ENCODE measurements at places on chromosomes 13 and 19. TPM values are rescaled to one million over a fixed set of nuclear protein-coding genes. Genes with fewer than 3 reads are reported as not detected.
A peak's percentile ranks its signal among the peaks of the same experiment; 100 is the strongest.

- peak overlapping the region; percentile 68 for H3K27ac ChIP-seq
- peaks cover 3% of the 10 kb centered on the region for H3K36me3 ChIP-seq
- DNase-seq: no peak
- H3K27me3 ChIP-seq: no peaks in the 10 kb centered on the region
These were observed 40.8 kb downstream of the BBC3 start for GRCh38 chr19:47190167-47190727.

DNA sequence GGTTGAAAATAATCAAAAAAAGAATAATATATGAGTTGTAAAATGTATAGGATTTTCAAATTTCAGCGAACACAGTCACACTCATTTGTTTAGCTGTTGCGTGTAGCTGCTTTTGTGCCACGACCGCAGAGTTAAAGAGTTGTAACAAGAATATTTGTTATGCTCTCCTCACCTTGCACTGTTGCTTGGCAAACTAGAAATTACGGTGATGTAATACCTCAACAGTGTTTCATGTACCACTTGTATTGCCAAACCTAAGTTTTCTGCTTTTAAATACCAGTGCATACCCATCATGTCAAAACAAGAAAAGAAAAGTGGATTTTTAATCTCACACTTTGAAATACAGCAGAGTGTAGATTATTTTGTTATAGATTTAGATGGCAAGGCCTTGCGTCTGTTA lies 201.1 kb downstream of the NBEA start:
- no peak overlapping the region for H3K27ac ChIP-seq
- H3K36me3 ChIP-seq: no peaks in the 10 kb centered on the region
- no peaks in the 10 kb centered on the region for H3K27me3 ChIP-seq
- DNase-seq: no peak
- no peak overlapping the region for H3K4me3 ChIP-seq

GRCh38 chr19:47414469-47414868 lies 4.9 kb downstream of the MEIS3 start:
- no peaks in the 10 kb centered on the region for H3K36me3 ChIP-seq
- no peak overlapping the region for H3K27ac ChIP-seq
- no peak for DNase-seq
- H3K4me3 ChIP-seq: no peak overlapping the region

The ZNF772 gene
- 4.2 TPM for polyA plus RNA-seq

The GFY gene
- polyA plus RNA-seq: not detected

DNA sequence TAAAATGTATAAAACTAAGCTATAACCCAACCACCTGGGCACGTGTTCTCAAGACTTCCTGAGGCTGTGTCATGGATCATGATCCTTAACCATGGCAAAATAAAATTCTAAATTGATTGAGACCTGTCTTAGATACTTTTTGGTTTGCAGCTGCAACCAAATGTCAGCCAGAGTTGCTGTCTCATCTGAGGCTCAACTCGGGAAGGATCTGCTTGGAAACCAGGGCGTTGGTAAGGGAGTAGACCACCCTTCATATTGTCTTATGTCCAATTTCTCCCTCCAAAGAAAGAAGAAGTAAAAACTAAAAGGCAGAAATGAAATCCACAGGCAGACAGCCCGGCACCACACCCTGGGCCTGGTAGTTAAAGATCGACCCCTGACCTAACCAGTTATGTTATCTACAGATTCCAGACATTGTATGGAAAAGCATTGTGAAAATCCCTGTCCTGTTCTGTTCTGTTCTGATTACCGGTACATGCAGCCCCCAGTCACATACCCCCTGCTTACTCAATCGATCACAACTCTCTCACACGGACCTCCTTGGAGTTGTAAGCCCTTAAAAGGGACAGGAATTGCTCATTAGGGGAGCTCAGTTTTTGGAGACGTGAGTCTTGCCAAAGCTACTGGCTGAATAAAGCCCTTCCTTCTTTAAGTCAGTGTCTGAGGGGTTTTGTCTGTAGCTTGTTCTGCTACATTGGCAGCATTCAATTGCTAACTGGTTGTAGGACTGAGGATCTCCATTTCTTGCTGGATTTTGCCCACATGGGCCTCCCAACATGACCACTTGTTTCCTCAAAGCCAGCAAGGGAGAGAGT lies 22.9 kb upstream of the IGSF23 start:
- H3K36me3 ChIP-seq: no peaks in the 10 kb centered on the region
- H3K4me1 ChIP-seq: no peaks in the 10 kb centered on the region
- DNase-seq: no peak
- no peaks in the 10 kb centered on the region for H3K27me3 ChIP-seq

The SLC35E1 gene
- polyA plus RNA-seq: 33.9 TPM

Measured in heart left ventricle (tissue), 16 donors.